ENCODE measurements at places on chromosomes 2 and 18.

GRCh38 chr18:286515-287310 lies 18.9 kb upstream of the THOC1 start:
- no peak for DNase-seq

GRCh38 chr18:56532176-56532840 lies 106.1 kb downstream of the TXNL1 start:
- DNase-seq: no peak

- DNase-seq: no peak
Measured at GRCh38 chr2:140363131-140363530, 1582.9 kb upstream of the NXPH2 start.

DNA sequence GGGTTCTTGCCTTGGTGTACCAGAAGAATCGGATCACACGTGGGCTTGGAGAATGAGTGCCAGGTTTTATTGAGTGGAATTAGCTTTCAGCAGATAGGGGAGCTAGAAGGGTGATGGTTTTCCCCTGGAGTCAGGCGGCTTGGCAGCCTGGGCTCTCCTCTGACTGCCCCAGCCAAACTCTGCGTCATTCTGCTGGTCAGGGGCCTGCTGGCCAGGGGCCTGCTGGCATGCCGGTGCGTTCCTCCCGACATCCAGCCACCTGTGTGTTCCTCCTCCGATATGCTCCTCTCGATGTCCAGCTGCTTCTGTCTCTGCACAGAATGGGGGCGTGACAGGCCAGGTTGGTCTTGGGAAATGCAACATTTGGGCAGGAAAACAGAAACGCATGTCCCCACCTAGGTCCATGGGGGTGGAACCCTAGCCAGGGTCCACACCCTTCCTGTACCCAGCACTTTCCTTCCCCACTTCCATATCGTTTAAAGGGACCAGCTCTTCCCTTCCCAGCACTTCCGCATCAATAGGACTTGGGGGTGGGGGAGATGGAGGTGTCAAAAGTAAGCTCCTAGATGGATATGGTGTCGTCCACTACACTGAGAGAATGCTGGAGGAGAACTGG lies 85.3 kb downstream of the VWA3B start:
- DNase-seq: no peak

DNA sequence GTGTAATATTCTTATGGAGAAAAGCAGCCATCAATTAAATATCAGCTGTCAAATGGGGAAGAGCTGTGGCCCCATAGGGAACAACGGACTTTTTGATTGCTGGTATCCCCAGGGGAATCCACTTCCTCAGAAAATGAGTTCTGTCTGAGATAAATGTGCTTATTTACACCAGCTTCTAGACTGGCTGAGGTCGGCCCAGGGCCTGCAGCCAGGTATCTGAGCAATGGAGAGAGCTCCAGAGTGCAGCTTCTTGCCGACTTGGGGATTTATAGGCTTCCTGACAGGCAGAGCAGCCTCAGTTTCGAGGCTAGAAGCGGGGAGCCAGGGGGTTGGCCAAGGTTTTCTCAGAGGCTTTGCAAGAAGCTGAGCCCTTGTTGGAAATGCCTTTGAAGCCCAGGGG lies 67.2 kb downstream of the MCFD2 start:
- DNase-seq: no peak

- no peak for DNase-seq
Measured at GRCh38 chr2:223114170-223114569, 62.2 kb downstream of the KCNE4 start.

GRCh38 chr2:16750175-16750924 lies 84.7 kb upstream of the CYRIA start:
- DNase-seq: no peak

- no peak for DNase-seq
Measured at GRCh38 chr2:67039517-67040103, 357.5 kb upstream of the ETAA1 start.

- no peak for DNase-seq
Measured at GRCh38 chr2:148530350-148530749, 114.2 kb upstream of the EPC2 start.

- DNase-seq: no peak
Measured at GRCh38 chr2:236574424-236575145, 5.0 kb downstream of the ACKR3 start.
